ENCODE measurements at places on chromosomes 12 and 14. TPM values are rescaled to one million over a fixed set of nuclear protein-coding genes. Genes with fewer than 3 reads are reported as not detected.
A peak's percentile ranks its signal among the peaks of the same experiment; 100 is the strongest.

DNA sequence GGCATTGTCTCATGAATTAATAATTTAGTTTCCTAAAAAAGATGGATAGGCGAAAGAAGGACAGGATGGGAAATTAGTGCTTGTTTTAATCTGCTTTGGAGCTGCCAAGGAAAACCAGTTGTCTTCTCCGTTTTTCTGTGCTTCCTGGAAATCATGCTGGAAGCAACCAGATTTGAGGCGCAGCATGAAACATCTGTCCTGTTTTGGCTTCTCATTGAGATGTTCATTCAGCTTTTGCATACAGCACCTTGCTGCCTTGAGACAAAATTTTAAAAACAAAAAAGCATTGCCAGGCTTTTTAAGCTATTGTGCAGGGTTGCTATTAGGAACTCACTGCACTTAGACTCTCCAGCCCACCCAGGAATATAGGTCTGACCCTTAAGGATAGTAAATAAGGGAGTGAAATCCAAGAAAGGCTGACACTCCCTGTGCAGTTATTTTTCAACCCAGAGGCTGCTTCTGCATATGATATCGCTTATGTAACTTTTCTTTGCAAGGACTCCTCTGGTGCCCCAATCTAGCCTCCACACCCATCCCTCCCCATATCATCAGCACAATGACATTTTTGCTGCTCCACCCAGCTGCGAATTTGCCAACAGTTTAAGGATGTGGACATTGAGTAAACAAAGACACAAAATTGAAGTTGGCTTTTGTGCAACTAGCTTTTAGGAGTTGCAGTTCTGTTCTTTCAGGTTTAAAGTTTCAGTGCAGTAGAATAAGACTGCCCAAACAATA, 46.9 kb upstream of the MDM1 start:
- no peak for DNase-seq

GRCh38 chr12:131494216-131494615, 216.7 kb upstream of the SFSWAP start:
- no peak for DNase-seq

GRCh38 chr12:1811948-1812291, 8.4 kb upstream of the LRTM2 start:
- DNase-seq, result no peak

DNA sequence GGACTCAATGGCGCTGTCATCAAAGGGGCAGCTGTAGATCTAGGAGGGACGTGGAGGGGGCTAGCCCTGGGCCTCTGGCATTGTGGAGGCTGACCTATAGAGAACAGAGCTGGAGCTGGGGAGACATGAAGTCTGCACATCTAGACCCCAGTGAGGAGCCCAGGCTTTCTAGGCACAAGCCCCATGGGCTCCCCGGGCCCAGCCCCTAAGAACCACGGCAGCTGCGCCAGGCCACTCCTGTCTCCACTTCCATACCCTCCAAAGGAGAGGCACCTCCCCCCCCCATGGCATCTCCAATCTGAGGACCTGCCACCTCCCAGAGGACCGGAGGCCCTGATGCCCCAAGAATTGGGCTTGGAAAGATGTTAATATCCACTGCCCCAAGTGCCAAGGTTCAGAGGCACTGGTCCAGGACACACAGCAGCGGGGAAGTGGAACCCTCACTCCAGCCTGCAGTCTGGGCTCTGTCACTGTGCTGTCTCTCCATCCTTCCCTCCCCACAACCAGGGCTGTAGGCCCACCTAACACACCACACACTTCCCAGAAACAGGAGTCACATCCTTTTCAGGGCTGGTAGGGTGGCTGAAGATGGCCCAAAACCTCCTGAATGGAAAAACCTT, 4.5 kb downstream of the ANKRD9 start:
- no peak for DNase-seq

DNA sequence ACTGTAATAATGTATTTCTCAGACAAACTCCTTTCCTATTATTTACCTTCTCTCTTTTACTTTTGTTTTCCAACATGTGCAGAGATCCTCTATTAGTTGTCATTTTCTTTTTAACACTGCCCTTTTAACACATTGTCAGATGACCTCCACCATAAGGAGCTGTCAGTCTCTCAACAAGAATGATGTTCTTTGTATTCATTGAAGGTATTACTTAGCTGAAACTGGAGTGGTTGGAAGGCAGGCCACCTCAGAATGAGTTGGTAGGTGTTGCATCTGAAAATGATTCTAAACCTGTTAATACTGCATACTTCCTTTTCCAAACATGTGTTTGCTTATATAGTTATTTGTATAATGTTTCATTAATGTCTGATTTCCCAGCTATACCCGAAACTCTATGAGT, 16.9 kb downstream of the TMEM117 start:
- DNase-seq, result no peak

GRCh38 chr12:20382117-20382516, 13.8 kb downstream of the PDE3A start:
- DNase-seq, result no peak

- DNase-seq, result no peak
These were observed 14.3 kb downstream of the SLC38A2 start for GRCh38 chr12:46358325-46358700.

DNA sequence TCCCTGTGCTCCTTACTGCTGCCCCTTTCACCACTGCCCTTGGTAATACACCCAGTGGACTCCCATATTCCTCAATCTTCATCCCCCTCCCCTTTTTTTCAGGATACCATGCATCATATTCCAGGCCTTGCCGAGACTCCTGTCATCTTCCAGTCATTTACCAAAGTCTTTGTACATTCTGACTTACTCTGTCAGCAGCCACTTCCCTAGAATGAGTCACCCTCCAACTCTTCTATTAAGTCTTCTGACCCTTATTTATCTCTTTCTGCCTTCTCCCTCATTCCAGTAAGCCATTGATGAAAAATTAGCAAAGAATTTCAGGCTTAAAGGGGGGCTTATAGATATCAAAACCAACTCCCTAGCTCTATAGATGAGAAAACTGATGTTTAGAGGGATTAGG, 128.0 kb downstream of the STXBP6 start:
- DNase-seq, result no peak

DNA sequence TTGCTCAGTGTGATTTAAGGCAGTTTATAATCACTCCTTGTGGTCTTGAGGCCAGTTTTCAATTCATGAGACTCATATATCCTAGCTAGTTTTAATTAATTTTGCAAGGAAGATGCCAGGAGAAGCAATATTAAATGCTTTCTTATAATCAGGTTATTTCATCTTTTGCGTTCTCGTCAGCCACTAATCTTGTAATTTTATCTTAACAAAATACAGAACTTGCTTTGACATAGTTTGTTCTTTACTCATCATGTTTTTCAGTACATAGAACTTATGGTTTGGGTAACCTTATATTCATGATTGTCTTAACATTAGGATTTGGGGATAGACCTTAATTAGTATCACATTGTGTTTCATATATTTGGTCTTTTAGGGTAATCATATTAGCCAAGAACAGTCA, 76.0 kb downstream of the LIN52 start:
- no peak for DNase-seq

- DNase-seq, result peak; percentile 59
These were observed 612 bp downstream of the PHC1 start for GRCh38 chr12:8914716-8915526.

DNA sequence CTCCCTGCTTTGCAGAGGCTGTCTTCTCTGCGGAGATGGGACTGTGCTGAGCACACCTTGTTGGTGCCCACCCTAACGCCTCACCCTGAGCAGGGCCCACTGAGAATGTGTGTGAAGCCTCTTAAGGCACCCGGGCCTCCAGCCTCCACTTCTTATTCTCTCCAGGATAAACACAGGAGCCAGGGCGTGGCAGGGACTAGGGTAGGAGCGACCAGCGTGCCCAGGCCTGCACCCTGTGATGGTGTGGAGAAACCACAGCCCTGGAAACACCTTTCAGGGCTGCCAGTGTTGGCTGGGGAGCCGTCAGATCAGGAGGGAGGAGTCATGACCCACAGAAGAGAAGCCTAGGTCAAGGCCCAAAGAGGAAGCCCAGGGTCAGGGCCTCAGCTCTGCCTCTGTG, 41.3 kb downstream of the VDR start:
- DNase-seq, result no peak

DNA sequence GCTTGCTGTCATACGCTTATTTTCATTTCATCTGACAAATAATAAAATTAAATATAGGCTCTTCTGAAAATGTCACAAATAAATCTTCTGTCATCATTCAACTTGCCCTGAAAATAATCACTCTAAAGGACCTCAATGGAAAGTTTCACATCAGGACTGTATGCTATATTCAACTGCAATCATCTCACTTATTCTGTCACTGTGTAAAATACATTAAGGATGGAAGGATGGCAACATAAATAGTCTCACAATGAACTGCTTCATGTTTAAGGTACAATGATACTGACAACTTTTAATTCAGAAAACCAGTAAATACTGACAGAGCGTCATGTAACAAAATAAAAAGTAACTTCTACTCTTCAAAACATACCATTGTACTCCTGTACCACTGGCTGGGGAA, 82.1 kb downstream of the CEP83 start:
- DNase-seq, result no peak

- DNase-seq, result peak; percentile 69
These were observed at the start of gene ARHGDIB for GRCh38 chr12:14961466-14962152. TSS of gene ARHGDIB (minus strand) at chr12:14961601. CDS start at chr12:14950712, 10,889 bp downstream.

DNA sequence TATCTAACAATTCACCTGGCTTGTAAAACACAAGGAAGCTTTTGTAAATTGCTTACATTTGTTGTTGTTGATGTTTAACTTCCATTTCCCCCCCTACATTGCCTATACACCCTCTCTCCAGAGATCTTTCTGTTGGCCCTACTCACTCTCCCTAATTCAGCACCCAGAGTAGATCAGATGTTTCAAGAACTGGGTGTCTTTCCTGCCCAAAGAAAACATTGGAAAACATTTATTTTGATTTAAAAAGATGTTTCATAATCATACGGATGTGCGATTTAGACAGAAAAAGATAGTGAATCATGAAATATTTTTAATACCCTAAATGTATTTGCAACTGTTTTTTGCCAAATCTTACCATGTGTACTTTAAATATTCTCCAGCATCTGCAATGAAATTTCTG, 446.4 kb upstream of the RGS6 start:
- no peak for DNase-seq

DNA sequence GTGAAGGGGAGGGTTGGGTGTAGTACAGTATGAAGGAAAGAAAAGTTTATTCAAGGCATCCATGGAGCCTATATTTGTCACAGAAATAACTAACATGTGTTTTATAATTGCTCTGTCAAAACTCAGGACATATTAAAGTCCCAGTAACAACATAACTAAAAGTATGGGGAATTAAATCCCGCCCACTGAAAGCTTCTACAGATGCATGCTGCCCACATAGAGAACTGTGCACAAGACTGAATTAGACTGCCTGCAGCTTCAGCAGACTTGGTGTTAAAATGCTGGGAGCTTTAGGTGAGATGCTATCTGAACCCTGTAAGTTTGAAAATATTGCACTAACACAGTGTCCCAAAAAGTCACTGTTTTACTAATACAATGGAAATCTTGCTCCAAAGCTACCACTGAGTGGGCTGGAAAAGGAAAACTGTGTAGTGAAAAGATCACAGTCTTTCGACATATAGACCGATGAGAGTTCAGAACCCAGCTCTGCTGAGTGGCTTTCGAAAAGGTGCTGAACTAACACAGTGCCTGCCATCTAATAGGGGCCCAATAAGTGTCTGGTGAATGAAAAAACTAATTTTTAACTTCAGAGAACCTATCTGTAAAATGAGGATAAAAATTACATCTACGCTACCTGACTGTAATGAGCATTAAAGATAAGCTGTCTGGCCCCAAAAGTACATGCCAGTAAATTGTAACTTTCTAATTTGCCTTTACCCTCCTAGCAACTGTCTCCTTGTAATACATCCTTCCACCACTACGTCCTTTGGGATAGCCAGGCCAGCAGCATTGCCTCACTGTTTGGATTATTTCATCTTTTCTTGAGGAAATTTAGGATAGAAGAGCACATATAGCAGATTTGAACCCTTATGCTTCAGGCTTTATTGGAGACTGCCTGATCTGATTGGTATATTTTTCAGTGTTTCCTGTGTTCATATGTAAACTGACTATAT, 237.6 kb downstream of the BCAT1 start:
- DNase-seq, result no peak

DNA sequence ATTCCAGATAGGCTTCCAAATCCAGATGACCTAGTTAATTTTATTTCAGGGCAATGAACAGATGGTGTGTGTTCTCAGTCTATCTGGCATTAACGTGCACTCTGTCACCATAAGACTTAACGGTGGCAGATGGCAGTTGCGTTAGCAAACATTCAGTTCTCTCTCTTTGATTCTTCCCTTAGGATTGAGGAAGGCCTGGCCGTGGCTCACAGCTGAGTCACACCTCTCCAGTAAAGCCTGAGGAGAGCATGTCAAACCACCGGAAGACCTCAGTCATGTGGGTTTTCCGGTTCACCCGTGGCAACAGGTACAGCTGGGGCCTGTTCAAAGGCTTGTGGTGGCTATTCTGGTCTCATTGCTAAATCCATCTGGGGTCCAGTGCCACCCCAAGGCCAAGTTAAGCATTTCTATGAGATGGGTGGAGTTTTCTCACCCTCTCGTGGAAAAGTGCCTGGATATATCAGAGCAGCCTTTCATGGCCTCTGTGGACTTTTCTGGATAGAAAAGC, 545.1 kb upstream of the ATP2B1 start:
- peak; percentile 48 for DNase-seq

DNA sequence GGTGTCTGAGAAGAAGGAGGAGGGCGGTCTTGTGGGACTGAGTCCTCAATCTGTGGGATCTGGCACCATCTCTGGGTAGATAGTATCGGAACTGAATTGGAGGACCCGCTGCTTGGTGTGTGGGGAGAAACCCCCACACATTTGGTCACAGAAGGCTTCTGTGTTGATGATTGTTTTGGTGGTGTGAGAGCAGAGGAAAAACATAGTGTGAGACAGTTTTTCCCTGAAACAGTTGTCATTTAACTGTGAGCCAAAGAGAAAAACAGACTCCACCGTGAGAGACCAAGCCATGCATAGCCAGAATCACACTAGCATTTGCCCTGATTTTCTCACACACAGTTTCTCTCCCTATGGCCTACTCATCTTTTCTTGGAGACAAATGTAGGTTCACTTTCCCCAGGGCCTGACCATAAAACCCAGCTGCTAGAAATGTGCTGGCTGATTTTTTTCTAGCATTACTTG, 91.4 kb upstream of the FLRT2 start:
- DNase-seq, result no peak

- no peak for DNase-seq
These were observed 888.1 kb upstream of the MDGA2 start for GRCh38 chr14:48563489-48563888.

- no peak for DNase-seq
These were observed 6.6 kb downstream of the ERBB3 start for GRCh38 chr12:56086608-56087007.

PSMA3 gene
- total RNA-seq, result 194 TPM

DAO gene
- not detected for total RNA-seq

KLRC1 gene
- total RNA-seq, result 9.0 TPM

DHH gene
- total RNA-seq, result 0.12 TPM

NPFF gene
- 1.3 TPM for total RNA-seq

RNF10 gene
- total RNA-seq, result 198 TPM

CLEC1A gene
- total RNA-seq, result not detected

IL22 gene
- total RNA-seq, result 5.4 TPM
